ENCODE measurements at places on chromosomes 4 and X.

DNA sequence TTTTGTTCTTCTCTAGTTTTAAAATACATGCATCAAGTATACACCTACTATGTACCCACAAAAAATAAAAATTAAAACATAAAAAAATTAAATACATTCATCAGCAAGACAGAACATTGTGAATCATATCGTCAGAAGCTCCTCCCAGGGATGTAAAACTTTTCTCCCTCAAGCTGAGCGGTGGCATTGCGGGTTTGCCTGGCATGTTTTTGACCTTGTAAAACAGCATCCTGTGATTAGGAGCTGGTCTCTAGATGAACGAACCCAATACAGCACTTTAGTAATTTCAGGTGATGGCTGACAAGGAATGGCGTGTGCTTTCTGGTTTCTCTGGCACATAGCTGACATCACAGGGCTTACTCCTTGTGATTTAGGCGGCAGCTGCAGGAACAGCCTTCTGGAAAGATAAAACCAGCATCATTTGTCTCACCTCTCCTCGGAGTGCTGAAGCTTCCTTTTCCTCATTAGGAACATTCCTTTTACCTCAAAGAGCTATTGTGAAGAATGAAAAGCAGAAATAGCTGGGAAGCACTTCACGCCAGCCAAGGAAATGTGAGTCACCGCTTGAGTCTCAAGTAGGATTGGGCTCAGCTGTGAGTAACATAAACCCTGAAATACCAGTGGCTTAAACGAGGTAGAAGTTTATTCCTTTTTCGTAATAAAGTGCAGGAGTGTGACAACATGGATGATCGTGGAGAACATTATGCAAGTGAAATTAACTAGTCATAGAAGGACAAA is 44.3 kb downstream of the NYX start:
- DNase-seq: no peak

DNA sequence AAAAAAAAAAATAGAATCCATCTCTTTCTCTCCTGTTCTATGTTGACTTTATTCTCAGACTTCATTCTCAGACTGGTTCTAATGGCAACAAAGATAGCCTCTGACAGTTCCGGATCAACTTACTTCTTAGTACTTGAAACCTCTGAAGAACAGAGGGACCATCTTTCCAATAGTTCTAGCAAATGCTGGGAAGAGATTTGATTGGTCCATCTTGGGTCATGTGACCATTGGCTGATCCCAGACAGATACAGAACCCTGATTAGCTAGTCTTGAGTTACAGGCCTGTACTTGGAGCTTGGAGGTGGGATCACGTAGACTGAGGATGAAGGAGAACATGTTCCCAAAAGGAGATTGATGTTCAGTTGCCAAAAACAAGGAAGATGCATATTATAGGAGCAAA is 66.9 kb upstream of the STIM2 start:
- no peak for DNase-seq

- no peak for DNase-seq
Measured at GRCh38 chr4:186134257-186134656, 29.8 kb downstream of the FAM149A start.

GRCh38 chr4:124708517-124709300 is 3.8 kb downstream of the ANKRD50 start:
- DNase-seq: no peak

GRCh38 chr4:74258963-74259362 is 49.3 kb upstream of the EPGN start:
- no peak for DNase-seq

- no peak for DNase-seq
Measured at GRCh38 chr4:12902735-12903134, 581.4 kb downstream of the RAB28 start.

GRCh38 chr4:96952610-96953009 is 1112.7 kb downstream of the PDHA2 start:
- no peak for DNase-seq

- no peak for DNase-seq
Measured at GRCh38 chr4:84767168-84767567, 184.2 kb downstream of the CDS1 start.

DNA sequence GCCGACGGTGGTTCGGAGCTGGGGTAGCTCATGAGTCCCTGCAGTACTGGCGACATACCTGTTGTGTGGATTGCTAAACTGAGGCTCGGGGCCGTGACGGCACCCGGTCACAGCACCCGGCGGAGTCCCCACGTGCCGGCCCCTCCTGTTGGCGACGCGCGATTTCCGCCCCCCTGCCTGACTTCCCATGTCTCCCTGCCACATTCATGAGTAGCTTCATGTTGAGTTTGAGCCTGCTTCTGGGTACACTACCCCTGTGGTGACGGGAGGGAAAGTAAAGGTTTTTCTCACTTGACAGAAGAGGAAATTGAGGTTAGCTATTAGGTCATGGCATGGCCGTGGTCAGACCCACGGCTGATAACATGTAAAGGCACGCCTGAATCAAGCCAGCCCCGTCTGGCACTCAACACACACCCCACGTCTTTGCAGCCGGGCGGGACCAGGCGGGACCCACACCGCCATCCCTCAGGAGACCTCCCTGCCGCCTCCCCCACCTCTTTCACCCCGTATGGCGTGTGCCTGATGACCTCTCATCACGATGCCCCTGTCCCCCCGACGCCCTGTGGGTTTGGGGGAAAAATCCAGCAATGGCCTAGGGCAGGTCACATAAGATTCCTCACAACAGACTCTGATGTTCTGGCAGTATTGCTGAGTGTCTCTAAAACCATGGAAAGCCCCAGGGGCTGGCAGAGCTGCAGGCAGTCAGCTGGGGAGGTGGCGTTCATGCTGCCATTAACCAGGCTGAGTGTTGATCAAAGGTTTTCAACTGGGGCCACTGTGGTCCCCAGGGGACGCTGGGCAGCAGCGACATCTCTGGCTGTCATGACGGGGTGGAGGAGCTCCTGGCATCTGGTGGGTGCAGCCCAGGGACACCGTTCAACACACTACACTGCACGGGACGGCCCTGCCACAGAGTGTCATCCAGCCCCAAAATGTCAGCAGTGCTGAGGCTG is 29.2 kb downstream of the P2RY8 start:
- no peak for DNase-seq

DNA sequence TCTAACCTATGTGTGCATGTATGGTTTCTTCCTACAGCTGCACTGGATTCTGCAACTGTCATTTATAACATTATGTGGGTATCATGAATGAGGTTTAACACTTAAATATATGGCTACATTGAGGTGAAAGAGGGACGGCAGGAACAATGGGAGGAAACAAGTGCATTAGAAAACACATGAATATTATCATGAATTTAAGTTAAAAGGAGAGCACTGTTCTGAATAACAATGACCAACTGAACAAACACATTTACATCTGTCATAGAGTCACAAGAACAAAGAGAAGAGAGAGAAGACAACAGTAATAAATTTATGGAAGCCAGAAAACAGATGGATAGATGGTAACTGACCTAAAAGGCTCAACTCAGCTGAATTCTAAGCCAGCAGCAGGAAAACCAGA is 527.1 kb upstream of the DIPK2B start:
- no peak for DNase-seq

DNA sequence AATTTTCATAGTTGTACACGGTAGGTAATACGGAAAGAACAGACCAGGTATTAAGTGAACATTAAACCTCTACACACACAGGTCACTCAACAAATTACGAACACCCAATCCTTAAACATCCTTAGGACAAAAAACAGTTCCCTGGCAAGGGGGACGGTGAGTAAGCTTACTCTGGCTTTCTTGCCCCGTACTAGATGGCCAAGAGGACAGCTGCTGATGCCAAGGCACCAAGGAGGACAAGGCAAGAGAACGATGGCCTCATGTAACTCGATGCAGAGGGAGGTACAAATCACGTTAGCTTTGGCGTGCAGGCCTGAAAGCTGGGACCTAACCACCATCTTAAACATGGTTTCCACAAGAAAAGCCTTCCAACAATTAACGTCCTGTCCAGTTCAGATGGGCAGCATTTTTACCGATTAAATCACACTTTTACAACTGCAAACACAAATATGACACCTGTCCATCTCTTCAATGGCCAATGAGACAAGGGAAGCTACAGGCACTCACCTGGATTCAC is 23.7 kb downstream of the FAT1 start:
- DNase-seq: no peak

- DNase-seq: no peak
Measured at GRCh38 chr4:126123611-126124325, 809.0 kb downstream of the FAT4 start.

GRCh38 chr4:112938461-112939058 is 110.9 kb upstream of the ANK2 start:
- DNase-seq: no peak

DNA sequence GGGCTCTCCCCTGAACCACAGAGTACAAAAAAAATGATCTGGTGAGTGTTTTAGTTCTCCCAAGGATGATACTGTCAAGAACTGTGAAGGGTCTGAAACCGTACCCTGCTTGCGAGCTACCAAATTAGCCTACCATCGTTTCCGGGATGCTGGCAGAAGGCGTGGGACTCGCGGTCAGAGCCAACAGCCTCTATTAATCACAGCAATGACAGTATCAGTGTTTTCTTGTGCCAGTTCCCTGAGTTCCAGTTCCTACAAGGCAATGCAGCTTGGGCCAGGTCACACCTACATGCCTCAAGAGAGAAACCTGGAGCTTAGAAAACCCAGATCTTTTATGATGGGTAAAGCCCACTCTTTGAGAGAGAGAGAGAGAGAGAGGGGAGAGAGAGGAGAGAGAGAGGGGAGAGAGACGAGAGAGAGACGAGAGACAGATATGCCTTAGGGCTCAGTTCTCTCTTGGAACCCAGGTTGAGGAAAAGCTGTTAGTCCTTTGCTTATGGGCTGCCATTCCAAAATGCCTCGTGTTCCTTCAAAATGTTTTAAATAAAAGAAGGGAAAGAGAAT is 327.8 kb downstream of the ARHGAP10 start:
- DNase-seq: no peak

GRCh38 chrX:136847874-136848273 is 32.7 kb downstream of the RBMX start:
- no peak for DNase-seq

DNA sequence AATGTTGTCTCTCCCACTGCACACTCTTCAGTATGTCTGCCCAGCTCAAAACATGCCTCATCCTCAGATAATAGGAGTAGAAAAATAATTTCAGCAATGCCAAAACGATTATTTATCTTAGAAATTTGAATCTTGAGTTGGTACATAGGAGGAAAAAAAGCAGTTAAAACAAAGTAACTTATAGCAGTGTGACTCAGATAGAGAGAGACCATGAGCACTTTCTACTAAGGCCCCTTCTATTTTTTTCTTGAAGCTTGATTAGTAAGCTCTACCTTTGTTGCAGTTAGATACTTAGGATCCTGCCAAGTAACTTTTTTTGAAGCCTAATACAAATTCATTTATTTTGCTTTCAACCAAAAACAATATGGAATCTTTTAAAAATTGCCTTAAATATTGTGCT is 212.3 kb downstream of the MAD2L1 start:
- DNase-seq: no peak

DNA sequence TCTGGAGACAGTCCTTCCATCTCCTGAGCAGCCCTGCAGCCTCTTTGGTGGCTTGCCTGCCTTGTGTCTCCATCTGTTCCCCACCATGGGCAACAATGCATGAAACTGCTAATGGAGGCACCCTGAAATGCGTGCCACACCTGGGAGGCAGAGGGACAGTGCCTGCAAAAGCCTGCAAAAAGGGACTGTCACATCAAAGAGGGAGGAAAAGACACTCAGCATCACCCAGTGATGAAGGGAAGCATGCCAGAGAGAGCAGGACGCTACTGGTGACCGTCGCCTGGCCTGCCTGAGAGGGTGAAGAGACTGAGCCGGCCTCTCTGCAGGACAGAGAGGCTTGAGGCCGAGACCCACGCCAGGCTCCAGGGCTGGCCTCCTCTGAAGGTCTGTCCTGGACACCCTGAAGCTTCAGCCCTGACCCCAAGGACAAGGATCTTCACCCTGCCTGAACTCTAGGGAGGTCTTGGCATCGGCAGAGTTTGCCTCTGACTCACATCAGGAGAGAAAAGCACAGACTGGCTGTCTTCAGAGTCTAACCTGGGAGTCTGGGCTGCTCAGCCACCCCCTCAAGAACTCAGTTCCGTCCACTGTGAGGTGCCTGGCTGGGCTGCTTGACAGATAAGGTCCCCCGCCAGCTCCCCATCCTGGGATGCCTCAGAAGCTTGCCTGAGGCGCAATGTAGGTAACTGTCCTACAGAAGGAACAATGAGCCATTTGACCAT is 8.1 kb downstream of the ACSL1 start:
- no peak for DNase-seq

GRCh38 chr4:158682066-158682465 is 10.0 kb downstream of the ETFDH start:
- DNase-seq: no peak

GRCh38 chrX:18721683-18722499 is 14.4 kb downstream of the PPEF1 start:
- no peak for DNase-seq

DNA sequence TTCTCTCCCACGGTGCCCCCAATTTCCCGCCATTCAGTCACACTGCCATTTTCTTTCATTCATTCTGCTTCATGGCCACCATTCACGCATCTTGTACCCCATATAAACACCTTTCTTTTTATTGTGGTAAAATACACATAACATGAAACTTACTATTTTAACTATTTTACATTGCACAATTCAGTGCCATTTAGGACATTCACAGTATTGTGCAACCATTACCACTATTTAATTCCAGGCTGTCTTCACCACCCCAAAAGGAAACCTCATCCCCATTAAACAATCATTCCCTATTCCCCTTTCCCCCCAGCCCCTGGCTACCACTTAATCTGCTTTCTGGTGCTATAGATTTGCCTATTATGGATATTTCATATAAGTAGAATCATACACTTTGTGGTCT is 15.9 kb downstream of the SPACA5 start:
- no peak for DNase-seq
